ENCODE measurements at places on chromosomes 12 and 14. TPM values are rescaled to one million over a fixed set of nuclear protein-coding genes. Genes with fewer than 3 reads are reported as not detected.

DNA sequence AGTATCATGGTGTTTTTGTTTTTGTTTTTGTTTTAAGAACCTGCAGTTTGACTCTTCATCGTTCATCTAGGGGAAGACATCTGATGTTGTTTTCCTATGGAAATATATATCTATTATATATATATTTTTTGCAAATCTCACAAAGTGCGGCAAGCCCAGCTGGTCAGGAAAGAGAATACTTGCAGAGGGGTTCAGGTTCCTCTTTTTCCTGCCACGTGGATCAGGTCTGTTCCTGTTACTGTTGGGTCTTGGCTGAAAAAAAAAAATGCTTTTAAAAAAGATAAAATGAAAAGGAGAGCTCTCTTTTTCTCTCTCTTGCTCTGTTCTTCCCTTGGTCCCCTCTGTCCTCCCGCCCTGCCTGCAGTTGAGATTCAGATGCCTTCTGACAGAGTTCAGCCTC is 179.4 kb upstream of the BCL2L14 start:
- H3K27ac ChIP-seq, result no peak overlapping the region
- peaks cover 2% of the 10 kb centered on the region for H3K36me3 ChIP-seq
- no peaks in the 10 kb centered on the region for H3K4me1 ChIP-seq
- H3K27me3 ChIP-seq, result no peaks in the 10 kb centered on the region

DNA sequence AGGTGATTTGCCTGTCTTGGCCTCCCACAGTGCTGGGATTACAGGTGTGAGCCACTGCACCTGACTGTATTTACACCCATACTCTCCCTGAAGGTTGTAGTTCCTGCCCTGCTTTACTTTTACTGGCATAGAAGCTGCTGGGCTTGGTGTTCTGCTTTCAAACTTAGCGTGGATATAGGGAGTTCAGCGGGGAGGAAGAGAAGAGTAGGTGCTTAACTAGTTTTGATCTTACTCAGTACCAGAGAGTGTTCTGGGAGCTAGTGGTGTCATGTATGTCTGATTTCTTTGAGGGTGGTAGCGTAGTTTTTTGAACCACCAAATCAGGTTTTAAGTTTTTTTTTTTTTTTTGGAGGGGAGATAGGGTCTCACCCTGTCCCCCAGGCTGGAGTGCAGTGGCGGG is 13.8 kb downstream of the RCOR1 start:
- H3K27ac ChIP-seq, result no peak overlapping the region
- no peak overlapping the region for H3K4me3 ChIP-seq
- H3K36me3 ChIP-seq, result no peaks in the 10 kb centered on the region
- no peak for DNase-seq

DNA sequence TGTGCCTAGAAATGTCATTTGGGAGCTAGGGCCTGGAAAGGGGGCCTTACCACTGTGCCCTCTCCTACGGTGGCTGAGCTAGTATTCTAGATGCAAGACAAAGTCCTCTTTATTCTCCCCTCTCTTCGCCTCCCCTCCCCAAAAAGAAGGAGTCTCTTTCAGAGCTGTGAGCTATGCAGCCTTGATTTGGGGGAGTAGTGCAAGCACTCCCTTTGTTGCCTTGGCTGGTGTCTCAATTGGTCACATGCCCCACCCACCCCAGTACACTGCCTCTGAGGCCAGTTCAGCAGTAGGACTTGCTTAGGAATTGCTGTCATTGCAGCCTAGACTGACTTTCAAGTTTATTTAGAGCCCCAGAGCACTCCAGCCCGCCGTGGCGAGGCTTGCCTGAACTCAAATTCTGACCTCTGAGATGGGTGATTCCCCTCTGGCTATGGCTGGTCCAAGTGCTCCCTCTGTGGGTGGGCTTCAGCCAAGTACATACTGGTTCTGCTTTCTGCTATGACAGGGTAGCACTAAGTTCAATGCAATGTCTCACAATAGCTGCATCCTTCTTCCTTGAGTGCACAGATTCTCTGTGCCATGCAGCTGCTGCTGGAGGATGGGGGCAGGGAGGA is 37.0 kb upstream of the FBXO33 start:
- H3K36me3 ChIP-seq, result no peaks in the 10 kb centered on the region
- no peaks in the 10 kb centered on the region for H3K27me3 ChIP-seq
- no peaks in the 10 kb centered on the region for H3K4me1 ChIP-seq
- no peak for DNase-seq
- no peak overlapping the region for H3K27ac ChIP-seq

- DNase-seq, result peak; percentile 52
- no peaks in the 10 kb centered on the region for H3K27me3 ChIP-seq
- H3K4me3 ChIP-seq, result no peak overlapping the region
- peaks cover 2% of the 10 kb centered on the region for H3K4me1 ChIP-seq
- no peaks in the 10 kb centered on the region for H3K36me3 ChIP-seq
Observed at GRCh38 chr12:108629824-108630476, 3.7 kb downstream of the SELPLG start.

The AHNAK2 gene
- 2.6 TPM for total RNA-seq

The ARMH4 gene
- 3.2 TPM for total RNA-seq

The LRRC23 gene
- 3.6 TPM for total RNA-seq

The ARHGEF40 gene
- total RNA-seq, result 19.8 TPM

- H3K27ac ChIP-seq, result no peak overlapping the region
- no peak for DNase-seq
- no peaks in the 10 kb centered on the region for H3K36me3 ChIP-seq
- H3K27me3 ChIP-seq, result no peaks in the 10 kb centered on the region
- no peak overlapping the region for H3K4me3 ChIP-seq
- H3K4me1 ChIP-seq, result no peaks in the 10 kb centered on the region
Observed at GRCh38 chr14:71290960-71291466, 383.8 kb downstream of the PCNX1 start.

DNA sequence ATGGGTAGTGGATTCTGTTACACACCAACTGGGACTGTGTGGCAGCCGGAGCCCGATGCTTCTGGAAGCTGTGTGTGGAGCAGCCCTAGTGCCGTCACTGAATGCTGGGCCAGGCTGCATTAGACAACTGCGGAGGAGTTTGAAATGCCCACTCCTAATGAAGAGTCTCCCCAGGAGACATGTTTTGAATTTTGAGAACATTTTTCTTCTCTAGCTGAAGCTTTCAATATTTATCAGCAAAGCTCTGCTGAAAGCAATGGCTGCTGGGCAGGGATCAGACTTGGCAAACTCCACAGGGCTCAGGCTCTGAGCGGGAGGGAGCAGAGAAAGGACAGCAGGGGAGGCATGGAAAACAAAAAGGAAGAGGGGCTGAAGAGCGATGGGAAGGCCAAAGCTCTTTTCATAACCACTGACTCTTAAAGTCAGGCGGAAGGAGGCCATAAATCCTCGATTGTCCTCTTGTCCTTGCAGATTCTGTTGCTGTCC is 189.1 kb downstream of the MON2 start:
- no peaks in the 10 kb centered on the region for H3K36me3 ChIP-seq
- no peak for DNase-seq
- no peaks in the 10 kb centered on the region for H3K27me3 ChIP-seq
- no peaks in the 10 kb centered on the region for H3K4me1 ChIP-seq
- no peak overlapping the region for H3K27ac ChIP-seq
- H3K4me3 ChIP-seq, result no peak overlapping the region

DNA sequence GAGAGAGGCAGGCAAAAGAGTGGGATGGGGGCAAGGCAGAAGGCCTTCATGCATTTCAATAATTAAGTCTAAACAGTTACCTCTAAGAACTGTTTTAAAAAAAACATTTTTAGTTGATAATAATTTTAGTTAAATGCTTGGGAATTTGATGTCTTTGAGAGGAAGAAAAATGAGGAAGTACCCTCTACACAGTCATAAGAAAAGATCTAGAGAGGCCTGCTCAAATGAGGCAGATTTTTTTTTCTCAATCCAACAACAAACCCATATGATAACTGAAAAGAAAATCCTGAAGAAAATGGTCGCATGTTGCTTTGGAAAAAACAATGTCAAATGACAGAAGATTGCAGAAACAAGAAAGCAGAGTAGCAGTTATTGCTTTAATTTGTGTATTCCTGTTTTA is 25.6 kb downstream of the SINHCAF start:
- no peak overlapping the region for H3K27ac ChIP-seq
- H3K36me3 ChIP-seq, result peaks cover 3% of the 10 kb centered on the region
- DNase-seq, result no peak

- H3K4me1 ChIP-seq, result peaks cover 41% of the 10 kb centered on the region
- H3K36me3 ChIP-seq, result no peaks in the 10 kb centered on the region
- H3K4me3 ChIP-seq, result no peak overlapping the region
- H3K27me3 ChIP-seq, result no peaks in the 10 kb centered on the region
- H3K27ac ChIP-seq, result peak overlapping the region; percentile 68
- no peak for DNase-seq
Observed at GRCh38 chr14:49966304-49966809, 73.5 kb downstream of the ARF6 start.

DNA sequence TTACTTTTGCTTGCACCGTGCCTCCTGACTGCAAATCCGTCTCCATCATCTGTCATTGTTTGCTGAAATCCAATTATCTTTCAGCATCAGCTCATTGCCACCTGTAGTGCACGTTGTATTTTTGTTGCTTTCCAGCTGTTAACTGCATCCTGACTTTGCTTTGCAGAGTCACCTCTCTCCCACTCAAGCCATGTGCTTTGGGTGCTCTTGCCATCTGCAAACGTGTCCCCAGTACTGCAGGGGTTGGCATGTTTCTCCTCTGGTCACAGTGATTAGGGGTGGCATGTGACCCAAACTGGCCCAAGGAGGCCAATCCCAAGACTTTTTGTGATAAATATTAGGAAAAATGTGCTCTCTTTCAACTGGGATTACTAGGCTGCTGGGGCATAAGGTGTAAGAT is 10.5 kb upstream of the TMED2 start:
- no peak for DNase-seq
- no peak overlapping the region for H3K4me3 ChIP-seq
- no peaks in the 10 kb centered on the region for H3K36me3 ChIP-seq
- no peaks in the 10 kb centered on the region for H3K27me3 ChIP-seq
- H3K4me1 ChIP-seq, result no peaks in the 10 kb centered on the region
- H3K27ac ChIP-seq, result no peak overlapping the region

The DPPA3 gene
- not detected for total RNA-seq

The GPHN gene
- 76.4 TPM for total RNA-seq

The CARMIL3 gene
- 0.05 TPM for total RNA-seq

The DNAAF2 gene
- 4.6 TPM for total RNA-seq

The HECTD4 gene
- total RNA-seq, result 37.1 TPM

DNA sequence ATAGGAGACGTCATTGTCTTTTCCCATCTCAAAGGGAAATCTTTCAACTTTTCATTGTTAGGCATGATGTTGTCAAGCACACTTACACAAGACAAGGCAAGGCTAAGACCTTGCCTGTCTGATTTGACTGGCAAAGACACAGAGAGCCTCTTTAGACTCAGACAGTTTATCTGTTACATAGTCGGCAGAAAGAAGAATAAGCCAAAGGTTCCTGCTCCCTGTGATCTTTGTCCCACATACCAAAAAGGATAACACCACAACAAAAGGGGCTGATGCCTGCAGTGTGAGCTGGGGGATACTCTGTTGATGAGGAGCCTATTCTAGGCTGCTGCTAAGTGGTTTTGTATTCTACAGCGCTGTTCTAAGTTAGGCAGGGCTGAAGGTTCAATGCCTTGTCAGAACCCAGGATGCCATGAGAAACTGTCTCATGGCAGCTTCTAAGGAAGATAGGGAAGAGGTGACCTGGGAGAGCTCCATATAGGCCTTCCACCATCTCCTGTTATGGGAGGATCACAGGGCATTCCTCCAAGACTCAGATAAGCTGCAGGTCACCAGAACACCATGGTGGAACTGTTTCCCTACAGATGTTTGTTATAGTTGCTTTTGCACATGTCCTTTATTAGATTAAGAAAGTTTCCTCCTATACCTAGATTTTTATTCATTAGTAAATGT is 12.7 kb downstream of the ERC1 start:
- peaks cover 1% of the 10 kb centered on the region for H3K4me1 ChIP-seq
- no peaks in the 10 kb centered on the region for H3K27me3 ChIP-seq
- DNase-seq, result no peak
- no peaks in the 10 kb centered on the region for H3K36me3 ChIP-seq
- H3K27ac ChIP-seq, result no peak overlapping the region

The TGM1 gene
- 1.5 TPM for total RNA-seq

DNA sequence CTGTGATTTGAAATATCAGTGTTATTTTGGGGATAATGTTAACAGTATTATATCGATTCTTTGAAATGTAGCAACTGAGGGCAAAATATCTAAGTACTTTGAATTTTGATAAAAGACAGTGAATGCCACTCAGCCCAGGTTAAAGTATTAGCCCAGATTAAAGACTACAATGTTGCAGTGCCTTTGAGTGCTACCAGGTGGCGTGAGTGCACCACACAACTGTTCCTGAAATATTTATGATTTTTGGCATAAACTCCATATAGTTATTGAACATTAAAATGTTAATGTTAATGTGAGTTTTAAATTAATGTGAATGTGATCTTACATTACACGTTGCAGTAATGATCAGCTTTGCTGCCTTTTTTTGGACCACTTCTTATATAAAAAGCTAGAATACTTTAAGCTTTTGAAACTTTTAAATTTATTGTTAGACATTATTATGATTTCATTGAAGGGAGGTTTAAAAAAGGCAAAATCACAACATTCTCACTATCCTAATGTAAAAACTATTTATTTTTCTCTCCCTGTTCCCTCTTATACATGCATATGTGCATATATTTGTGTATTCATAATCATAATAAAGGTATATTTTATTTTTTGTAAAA is 22.5 kb downstream of the MRPS35 start:
- no peak overlapping the region for H3K27ac ChIP-seq
- DNase-seq, result no peak
- no peaks in the 10 kb centered on the region for H3K27me3 ChIP-seq
- peaks cover 10% of the 10 kb centered on the region for H3K36me3 ChIP-seq
- H3K4me1 ChIP-seq, result peaks cover 4% of the 10 kb centered on the region

DNA sequence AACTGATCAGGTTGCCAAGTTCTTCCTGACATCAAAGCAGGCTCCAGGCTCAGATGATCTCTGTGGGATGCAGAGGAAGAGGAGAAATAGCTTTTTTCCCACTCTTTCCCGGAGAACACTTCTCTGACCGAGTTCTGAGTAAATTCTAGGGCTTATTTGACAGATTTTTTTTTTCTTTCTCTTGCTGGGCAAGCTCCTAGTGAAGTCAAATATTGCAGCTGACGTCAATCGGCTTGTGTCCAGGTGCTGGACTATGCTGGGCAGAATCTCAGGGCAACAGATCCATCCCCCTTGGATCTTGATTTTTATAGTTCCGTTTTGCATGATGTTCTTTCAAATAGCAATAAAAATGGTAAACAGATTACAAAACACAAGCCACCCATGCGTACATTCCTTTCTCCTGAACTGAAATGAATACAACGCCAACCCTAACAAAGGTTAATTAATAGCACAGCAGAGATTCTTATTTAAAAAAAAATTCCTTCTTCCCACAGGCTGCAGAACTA is 182.2 kb downstream of the NOVA1 start:
- no peak overlapping the region for H3K4me3 ChIP-seq
- H3K27ac ChIP-seq, result no peak overlapping the region
- H3K4me1 ChIP-seq, result no peaks in the 10 kb centered on the region

GRCh38 chr12:72511906-72512305 is 239.7 kb downstream of the TRHDE start:
- DNase-seq, result no peak
- H3K4me3 ChIP-seq, result no peak overlapping the region
- no peaks in the 10 kb centered on the region for H3K27me3 ChIP-seq
- H3K36me3 ChIP-seq, result no peaks in the 10 kb centered on the region
- H3K27ac ChIP-seq, result peak overlapping the region; percentile 18

GRCh38 chr12:132633901-132634300 is 15.3 kb downstream of the P2RX2 start:
- no peaks in the 10 kb centered on the region for H3K27me3 ChIP-seq
- no peak overlapping the region for H3K27ac ChIP-seq
- H3K4me1 ChIP-seq, result no peaks in the 10 kb centered on the region
- no peak for DNase-seq

The HOXC5 gene
- total RNA-seq, result not detected
